ENCODE measurements at places on chromosomes 7 and 10.

DNA sequence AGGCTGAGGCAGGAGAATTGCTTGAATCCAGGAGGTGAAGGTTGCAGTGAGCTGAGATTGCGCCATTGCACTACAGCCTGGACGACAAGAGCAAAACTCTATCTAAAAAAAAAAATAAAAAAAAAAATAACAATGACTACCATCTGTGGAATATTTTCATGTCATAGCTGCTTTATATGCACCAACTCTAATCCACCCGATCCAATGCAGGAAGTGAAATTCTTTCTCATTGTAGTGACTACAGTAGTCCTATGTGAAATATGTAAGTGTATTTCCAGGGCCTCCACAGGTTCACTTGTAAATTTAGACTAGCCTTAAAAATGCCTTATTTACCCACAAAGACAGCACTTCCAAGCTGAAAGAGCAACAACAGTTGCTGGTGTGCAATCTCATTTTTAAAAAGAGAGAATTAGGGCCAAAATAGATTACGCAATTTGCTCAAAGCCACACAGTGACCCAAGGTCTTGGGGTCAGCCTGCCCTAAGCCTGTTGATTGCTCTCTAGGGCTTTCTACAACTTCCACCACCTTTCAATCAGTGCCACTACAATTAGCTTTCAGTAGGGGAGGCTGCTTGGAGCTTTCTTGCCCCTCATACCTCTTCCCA is 25.8 kb upstream of the EGFR start:
- DNase-seq: no peak

DNA sequence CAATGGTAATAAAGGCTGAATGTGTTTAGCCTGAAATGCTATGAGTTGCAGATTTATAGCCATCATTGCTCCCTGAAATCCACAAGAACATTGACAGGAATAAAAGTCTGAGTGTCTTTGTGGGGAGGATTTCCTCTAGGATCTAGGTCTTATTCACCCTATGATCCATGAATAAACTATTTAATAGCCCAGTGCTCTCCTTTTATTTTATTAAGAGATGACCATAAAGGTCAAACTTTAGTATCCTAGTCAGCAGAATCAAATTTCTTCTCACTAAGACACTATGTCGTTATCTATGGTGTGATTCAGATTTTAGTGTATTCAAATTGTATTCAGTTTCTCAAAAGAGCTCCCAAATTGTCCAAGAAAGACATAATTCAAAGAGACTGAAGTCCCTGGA is 67.8 kb upstream of the AKR1E2 start:
- DNase-seq: no peak

DNA sequence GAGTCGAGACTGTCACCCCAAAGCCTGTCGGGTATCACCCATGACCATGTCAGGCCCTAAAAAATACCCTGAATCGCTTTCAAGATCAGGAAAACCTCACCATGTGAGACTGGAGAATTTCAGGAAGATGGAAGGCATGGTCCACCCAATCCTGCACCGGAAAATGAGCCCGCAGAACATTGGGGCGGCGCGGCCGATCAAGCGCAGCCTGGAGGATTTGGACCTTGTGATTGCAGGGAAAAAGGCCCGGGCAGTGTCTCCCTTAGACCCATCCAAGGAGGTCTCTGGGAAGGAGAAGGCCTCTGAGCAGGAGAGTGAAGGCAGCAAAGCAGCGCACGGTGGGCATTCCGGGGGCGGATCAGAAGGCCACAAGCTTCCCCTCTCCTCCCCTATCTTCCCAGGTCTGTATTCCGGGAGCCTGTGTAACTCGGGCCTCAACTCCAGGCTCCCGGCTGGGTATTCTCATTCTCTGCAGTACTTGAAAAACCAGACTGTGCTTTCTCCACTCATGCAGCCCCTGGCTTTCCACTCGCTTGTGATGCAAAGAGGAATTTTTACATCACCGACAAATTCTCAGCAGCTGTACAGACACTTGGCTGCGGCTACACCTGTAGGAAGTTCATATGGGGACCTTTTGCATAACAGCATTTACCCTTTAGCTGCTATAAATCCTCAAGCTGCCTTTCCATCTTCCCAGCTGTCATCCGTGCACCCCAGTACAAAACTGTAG is 176.2 kb downstream of the RTKN2 start:
- no peak for DNase-seq

- DNase-seq: no peak
Measured at GRCh38 chr7:115387137-115387536, 465.2 kb downstream of the MDFIC start.

- DNase-seq: no peak
Measured at GRCh38 chr7:4079956-4080355, 602.1 kb upstream of the FOXK1 start.

GRCh38 chr10:48237259-48238250 is 36.9 kb downstream of the FRMPD2 start:
- DNase-seq: no peak

- peak; percentile 66 for DNase-seq
Measured at GRCh38 chr7:44259547-44260457, 59.0 kb downstream of the YKT6 start.

- no peak for DNase-seq
Measured at GRCh38 chr7:108156897-108157605, 26.9 kb upstream of the LAMB4 start.

DNA sequence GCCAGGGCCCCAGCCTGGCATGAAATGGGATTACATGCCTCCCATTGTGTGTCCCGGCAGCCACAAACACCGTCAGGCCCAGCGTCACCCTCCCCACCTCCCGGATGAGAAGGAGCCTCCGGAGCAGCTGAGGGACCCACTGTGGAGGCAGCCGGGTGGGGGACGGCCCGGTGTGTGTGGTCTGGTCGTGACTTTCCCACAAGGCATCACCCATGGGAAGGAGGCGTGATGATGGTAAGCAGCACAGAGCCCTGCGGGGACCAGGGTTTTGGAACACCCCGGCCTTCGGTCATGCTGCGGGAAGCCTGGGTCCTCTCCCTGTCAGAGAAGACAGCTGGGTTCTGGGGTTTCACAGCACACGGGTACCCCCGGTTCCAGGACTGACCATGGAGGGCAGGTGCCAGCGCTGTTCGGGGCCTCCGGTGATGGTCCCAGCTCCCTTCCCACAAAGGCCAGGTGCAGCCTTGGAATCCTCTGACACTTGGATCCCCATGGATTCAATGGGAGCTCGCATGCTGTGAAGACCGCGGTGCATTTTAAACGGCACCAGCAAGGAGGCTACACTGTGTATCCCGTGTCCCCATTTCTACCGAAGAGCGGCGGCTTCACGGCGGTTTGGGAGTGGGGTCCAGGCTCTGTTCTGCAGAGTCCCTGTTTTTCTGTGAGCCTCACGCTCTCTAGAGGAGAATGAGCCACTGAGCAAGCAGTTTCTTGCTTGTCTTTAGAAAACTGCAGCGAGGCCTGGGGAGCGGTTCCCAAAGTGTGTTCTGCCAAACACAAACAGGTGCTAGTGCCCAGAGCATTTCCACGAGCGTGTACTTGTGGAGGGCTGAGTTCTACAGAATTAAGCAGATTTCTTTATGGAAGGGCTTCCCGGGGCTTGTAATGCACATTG is 336.0 kb downstream of the ADARB2 start:
- no peak for DNase-seq

DNA sequence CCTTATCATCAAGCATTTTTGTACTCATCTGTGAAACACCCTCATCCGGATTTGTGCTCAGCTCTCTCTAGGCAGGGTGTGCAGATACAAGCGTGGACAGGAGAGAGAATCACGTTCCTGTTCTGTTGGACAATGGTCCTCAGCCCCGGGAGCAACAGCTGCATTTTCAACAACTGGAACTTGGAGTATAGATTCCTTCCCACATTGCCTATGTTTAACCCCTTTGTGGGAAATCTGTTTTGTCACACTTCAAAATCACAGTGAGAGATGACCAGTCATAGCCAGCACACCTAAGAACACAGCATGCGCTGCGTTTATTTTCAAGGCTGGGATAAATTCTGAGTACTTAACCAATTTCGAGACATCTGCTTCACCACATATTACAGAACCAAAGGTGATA is 32.5 kb downstream of the MAP3K8 start:
- DNase-seq: no peak

- DNase-seq: no peak
Measured at GRCh38 chr7:135459076-135459475, 50.8 kb downstream of the CNOT4 start.

DNA sequence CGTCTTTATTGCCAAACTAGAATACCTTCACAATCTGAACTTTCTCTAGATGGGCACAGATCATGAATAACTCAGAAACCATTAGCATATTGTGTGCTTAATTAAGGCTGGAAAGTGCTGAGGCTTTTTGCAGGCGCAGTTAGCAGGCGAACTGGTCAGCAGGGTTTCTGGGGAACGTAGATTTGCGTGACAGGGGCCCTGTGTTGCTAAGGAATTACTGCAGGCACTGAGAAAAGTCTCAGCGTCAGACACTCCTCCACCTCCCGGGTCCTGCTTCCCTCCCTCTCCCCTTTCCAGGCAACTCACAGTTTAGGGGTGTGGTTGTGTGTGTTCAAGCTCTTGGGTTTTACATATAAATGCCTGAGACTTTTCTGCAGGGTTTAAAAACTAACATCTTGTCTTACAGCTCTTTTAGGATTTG is 2.2 kb downstream of the MAP3K8 start:
- peak; percentile 67 for DNase-seq

GRCh38 chr7:2934984-2935740 is 91.1 kb upstream of the GNA12 start:
- DNase-seq: no peak

DNA sequence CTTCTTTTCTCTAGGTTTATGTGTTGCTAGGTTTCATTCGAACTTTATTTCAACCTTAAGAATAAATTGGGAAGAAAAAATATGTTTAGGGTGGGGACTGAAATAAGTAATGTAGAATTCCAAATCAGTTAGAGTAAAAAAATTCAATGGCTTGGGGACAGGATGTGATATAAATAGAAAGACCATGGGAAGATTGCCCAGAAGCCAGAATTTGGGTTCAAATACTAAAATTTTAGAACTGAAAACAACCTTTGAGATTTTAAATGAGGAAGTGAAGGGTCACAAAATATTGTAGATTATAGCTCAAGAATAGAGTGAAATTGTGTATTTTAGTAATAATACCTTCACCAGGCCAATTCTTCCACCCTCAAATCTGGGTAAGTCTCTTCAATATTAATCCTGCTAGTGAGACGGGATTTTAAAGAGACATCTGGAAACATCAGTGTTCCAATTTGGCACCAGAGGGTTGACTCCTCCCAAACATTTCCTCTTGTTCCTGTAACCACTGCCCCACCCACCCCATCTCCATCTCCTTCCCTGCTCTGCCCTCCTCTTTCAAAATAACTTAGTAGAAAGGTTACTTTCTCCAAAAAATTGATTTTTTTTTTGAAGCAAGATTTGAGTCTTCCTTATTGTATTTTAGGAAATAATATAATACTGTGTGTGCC is 51.3 kb upstream of the FAM3C start:
- peak; percentile 63 for DNase-seq

DNA sequence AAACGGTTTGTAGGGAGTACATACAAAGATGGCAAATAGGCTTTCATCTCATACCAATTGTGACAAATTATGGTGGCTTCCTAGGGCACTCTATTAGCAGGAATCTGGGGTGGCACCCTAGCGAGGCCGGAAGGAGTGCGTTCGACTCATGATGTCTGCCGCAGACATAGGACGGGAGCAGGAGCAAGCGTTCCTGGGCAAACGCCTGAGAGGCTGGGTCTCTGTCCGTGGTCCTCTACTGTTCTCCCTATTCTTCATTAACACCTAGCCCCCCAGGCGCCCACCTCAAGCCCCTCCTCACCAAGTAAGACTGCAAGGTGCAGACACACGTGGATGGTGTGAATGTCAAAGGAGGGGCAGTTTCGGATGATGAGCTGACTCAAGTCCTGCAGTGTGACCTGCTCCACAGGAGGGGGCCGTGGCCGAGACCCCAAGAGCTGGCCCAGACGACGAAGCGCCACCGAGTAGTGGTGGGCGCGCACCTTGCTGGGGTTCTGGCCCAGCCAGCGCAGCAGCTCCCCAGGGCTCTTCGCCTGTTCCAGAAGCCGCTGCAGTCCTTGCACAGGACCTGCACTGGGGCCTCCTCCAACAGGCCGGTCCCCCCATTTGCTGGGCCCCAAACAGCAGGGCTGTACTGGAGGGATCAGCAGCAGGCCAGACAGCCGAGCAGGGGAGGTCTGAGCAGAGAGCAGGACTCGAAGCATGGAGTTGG is 1.3 kb downstream of the FASTK start:
- DNase-seq: no peak

DNA sequence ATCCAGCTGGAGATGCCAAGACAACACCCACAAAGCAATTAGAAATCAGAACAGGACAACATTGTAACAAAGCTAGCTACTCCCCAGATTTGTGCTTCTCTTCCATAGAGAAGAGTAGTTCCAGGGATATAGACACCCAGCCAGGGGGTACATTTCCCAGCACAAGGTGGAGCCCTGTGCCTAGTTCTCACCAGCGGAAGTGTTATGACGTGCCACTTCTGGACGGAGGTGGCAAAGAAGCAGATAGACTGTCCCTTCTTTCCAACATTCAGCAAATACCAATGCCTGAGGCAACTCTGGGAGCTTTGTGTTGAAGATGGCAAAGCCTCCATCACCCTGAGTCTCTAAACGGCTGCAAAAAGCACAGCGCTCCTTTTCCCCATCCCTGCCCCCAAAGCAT is 23.4 kb upstream of the GSAP start:
- no peak for DNase-seq

DNA sequence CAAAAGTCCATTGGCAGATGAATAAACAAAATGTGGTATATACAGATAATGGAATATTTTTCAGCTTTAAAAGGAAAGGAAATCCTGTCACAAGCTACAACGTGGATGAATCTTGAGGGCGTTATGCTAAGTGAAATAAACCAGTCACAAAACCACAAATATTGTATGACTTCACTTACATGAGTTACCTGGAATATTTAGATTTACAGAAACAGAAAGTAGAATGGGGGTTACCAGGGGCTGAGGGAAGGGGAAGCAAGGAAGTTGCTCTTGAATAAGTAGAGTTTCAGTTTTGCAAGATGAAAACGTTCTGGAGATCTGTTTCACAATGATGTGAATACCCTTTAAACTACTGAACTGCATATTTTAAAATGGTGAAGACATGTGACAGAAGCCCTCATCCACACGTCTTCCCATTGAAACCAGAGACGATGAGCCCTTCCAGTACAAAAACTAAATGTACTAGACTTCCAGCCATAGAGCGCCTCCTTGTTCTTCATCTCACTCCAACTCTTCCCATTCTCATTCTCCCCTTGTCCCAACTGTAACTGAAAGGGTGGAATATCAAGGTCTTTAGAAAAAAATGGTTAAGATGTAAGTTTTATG is 62.4 kb downstream of the MICU1 start:
- no peak for DNase-seq

DNA sequence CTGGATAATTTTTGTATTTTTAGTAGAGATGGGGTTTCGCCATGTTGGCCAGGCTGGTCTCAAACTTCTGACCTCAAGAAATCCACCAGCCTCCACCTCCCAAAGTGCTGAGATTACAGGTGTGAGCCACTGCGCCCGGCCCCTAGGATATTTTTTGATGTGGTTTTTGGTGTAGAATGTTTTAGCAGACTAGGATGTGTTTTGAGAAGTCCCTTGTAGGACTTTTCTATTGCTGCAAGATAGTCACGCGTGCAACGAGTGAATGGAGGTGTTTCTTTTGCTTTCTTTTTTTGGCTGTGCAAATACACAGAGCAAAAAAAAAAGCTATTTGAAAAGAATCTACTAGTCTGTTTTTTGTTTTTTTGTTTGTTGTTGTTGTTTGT is 29.8 kb upstream of the KLF6 start:
- no peak for DNase-seq
